ENCODE measurements at places on chromosomes 1 and 21.

GRCh38 chr1:66925944-66926343 lies 1.2 kb downstream of the MIER1 start:
- no peak for DNase-seq

DNA sequence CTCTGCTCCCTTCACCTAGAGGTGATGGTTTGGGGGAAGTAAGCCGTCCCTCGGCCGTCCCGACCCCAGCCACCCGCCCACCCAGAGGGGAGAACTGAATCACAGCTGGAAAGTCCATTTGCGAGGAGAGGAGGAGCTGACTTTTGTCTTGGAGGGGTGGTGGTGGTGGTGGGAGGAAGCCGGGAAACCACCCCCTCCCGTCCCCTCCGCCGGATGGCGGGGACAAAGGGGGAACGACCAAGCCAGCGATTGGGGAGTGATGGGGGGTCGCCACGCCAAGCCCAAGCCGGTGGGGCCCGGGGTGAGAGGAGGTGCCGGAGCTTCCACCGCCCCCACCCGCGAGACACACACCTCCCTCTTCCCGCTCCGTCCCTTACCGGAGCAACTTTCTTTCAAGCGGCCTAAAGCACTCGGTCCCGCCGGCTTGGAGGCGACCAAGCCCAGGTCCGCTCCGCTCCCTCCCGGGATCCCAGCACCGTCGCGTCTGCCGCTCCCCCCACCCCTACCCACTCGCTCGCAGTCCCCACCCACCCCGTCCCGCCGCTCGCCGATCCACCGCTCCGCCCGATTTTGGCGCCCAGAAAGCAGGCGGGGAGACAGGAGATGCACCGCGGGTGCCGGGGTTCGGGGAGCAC lies 540 bp downstream of the ARHGEF2 start:
- DNase-seq: peak; percentile 64

GRCh38 chr1:1966071-1966740 lies 37.4 kb downstream of the CFAP74 start:
- DNase-seq: no peak

- DNase-seq: no peak
These were observed 12.9 kb downstream of the C8A start for GRCh38 chr1:56867491-56867890.

DNA sequence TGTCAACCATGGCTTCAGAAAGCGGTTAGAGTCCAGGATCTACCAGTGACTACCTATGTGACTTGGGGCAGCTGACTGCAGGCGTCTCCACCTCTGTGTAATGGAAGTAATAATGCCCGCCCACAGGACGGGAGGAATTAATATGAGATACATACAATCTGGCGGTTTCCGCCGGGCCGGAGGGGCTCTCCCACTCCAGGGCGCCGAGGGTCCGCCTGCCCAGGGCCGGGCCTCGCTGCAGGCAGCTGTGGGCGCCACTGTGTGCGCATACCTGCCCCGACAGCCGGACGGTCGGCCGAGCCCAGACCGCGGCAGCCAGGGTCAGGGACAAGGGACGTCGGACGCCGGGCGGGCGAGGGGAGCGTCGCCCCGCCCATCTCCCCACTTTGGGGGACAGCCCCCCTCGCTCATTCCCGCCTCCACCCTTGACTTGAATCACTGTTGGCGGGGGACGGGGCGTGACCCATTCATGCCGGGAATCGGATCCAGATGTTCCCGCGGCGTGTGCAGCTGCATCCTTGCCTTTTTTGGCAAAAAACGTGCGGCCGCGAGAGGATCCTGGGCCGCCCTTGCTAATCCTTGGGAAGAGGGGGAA lies 6.0 kb upstream of the SF3A3 start:
- no peak for DNase-seq

DNA sequence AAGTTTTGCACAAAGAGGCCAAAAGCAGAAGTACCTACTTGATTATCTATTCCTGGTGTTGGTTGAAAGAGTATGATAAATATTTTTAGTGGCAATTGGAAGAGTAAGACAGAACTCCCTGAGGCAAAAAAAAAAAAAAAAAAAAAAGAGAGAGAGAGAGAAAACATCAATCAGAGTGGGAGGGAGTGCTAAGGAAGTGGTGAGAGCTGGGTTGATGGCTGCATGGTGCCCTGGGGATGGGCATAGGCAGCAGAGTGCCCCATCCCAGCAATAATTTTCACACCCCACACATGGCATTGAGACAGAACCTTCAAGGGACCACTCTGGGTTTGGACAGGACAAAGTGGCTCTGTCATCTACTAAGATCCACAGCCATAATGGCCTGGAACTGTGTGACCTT lies 59.4 kb upstream of the FAM20B start:
- DNase-seq: no peak

DNA sequence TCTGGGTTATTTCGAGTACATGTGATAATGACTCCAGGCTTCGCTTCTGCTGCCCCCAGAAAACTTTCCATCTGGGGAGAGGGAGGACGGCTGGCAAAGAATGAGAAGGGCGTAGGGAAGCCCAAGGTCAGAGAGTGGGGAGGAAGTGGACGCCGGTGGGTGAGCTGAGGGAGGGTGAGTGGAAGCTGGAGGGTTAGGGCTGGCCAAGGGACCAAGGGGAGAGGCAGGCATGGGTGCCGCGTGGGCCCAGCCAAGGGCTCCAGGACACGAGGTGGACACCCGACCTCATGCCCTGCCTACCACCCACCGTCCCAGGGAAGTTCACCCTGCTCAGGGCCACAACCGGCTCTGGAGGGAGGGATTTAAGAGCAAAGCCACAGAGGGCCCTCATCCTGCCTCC lies 75.8 kb downstream of the CASZ1 start:
- no peak for DNase-seq

DNA sequence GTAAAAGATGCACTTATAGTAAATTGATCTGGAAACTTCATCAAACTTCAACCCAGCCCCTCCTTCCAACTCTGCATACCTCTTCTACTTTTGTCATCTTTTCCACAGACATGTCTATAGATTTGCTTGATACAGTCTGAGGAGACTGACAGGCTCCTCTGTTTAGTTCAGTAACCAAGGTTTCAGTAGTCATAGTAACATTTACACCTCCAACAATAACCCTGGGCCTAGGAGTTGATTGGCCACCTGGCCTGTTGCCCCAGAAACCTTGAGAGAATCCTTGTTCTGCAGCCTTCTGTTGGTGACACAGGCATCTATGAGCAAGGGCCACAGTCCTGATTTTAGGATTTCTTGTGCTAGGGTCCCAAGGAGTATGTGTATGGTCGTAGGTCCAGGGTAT lies at the start of gene CFAP141:
CFAP141 (minus strand) TSS at position 138 of the 400 bp plus-strand sequence; CDS start at position 112, 26 bp downstream.
- DNase-seq: no peak

- DNase-seq: peak; percentile 28
These were observed 643 bp downstream of the CFAP298 start for GRCh38 chr21:32611471-32611997.

- DNase-seq: no peak
These were observed 160.2 kb downstream of the ADSS2 start for GRCh38 chr1:244291236-244292201.

GRCh38 chr1:23129846-23130245 lies 38.8 kb downstream of the LUZP1 start:
- no peak for DNase-seq

- no peak for DNase-seq
These were observed 13.1 kb upstream of the TMEM61 start for GRCh38 chr1:54967372-54967771.

DNA sequence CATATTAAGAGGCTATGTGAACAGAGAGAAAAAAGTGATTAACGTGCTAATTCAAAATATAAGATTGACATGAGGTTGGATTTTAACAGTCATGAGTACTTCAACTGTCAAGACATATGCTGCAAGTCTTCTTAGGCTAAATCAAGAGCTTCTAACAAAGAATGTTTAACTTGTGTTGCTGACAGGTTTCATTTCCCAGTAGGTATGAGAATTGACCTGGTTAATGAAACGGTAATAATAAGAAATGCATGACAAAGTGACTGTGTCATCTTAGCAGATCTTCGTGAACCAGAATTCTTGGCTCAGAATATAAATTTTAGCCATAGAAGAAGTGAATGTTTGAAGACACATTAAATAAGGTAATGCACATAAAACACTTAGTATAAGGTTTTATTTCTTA lies 132.6 kb upstream of the PTGFR start:
- DNase-seq: no peak

GRCh38 chr1:217196616-217197015 lies 434.3 kb downstream of the GPATCH2 start:
- no peak for DNase-seq

DNA sequence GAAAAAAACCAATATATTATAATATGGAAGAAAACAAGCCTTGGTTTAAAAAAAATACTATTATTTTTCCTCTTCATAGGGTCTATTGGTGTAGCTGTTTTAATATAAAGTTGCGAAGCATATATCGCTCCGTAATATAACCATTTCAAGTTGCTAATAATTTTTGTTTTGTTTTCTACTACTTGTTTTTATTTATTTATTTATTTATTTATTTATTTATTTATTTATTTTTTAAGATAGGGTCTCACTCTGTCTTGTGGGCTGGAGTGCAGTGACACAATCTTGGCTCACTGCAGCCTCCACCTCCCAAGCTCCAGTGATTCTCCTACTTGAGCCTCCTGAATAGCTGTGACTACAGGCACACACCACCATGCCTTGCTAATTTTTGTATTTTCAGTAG lies 46.4 kb downstream of the PRDM2 start:
- DNase-seq: no peak

GRCh38 chr1:183279835-183280234 lies 93.8 kb downstream of the LAMC2 start:
- DNase-seq: no peak

GRCh38 chr1:61089338-61089737 lies 7.0 kb downstream of the NFIA start:
- DNase-seq: no peak

GRCh38 chr1:37930246-37931101 lies 16.4 kb downstream of the INPP5B start:
- DNase-seq: no peak

DNA sequence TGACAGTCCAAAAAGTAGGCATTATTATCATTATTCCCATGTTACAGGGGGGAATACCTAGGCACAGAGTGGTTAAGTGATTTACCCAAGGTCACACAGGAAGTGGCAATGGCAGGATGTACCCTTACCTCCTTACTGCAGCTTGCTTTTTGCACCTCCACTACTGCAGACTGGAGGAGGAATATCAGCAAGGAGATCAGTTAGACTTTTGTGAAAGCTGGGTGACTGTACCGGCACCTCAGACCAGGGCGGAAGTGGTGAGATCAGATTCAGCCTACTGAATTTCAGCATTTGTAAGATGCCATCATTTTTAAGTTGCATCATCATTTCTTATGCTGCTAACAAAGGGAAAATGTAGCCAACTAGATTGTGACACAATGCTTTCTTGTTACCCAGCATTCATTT lies 4.5 kb downstream of the ADARB1 start:
- peak; percentile 65 for DNase-seq

GRCh38 chr1:155507945-155508344 lies 54.7 kb downstream of the ASH1L start:
- DNase-seq: no peak

DNA sequence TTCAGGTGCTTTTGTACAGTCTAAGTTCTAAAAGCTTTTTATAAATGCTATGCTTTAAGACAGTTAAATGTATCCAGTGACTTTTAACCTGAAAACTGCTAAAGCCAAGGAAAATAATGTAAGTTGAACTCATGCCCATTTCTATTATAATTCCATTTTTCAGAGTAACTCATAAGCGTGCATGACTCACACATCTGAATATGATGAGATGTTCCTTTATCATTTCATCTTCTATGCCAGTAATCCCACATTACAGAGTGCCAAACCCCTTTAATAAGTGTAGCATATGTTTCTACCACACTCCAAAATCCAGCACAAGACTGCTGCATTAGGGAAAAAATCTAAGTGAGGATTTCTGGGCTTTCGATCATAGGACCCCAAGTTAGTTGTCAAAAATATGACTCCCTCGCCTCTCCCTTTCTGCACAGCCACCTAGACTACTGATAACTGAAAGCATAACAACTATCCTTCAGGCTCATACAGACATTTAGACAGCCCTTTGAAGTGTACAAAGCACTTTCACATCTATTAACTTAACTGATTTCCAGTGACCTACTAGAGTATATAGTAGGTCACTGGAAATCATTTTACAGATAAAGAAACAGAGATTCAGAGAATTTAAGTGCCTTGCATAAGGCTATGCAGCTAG lies 45.3 kb downstream of the JAK1 start:
- no peak for DNase-seq

GRCh38 chr1:156101880-156102279 lies 12.6 kb upstream of the LMNA start:
- DNase-seq: no peak

DNA sequence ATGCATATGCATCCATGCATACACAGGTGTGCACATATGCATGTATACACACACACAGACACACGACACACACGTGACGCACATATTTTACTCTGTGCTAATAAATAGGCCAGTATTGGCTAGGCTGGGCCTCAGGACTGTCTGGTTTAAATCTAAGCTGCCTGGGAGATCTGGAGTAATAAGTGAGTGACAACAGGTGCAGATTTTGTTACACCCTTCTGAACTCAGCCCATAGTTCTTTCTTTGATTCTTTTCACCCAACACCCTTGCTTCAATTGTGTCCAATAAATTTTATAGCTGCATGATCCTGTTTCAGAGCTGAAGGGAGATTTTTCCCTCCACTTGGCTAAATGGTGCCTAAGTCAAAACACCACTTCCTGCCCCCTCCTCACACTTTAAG lies 132.8 kb downstream of the FGGY start:
- no peak for DNase-seq

DNA sequence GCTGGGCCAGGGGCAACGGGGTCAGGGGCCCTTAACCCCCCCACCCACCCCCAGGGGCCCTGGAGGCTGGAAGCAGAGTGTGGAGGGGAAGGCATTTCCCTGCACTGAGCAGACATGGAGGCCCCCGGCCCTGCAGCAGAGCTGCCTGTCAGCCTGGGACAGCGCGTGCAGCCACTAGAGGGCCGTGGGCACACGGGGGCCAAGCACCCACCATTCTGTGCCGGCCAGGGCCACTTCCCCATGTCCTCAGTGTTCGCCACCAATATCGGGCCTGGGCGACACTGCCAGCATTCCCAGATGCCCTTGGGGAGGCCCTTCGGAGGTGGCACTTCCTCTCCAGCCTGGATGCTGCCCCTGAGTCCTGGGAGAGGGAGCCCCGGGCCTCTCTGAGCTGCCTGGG lies 23.2 kb upstream of the ARHGEF16 start:
- no peak for DNase-seq

- DNase-seq: no peak
These were observed 28.0 kb upstream of the RERE start for GRCh38 chr1:8845104-8846097.

GRCh38 chr1:12461754-12462153 lies 156.3 kb downstream of the DHRS3 start:
- DNase-seq: no peak
